ENCODE measurements at places on chromosomes 2 and 18. TPM values are rescaled to one million over a fixed set of nuclear protein-coding genes. Genes with fewer than 3 reads are reported as not detected.
A peak's percentile ranks its signal among the peaks of the same experiment; 100 is the strongest.

- H3K4me1 ChIP-seq = no peaks in the 10 kb centered on the region
- no peaks in the 10 kb centered on the region for H3K27me3 ChIP-seq
- no peak overlapping the region for H3K4me3 ChIP-seq
- H3K36me3 ChIP-seq = no peaks in the 10 kb centered on the region
- no peak for DNase-seq
Measured at GRCh38 chr2:66854298-66854697, 419.4 kb downstream of the MEIS1 start.

GRCh38 chr2:241849616-241850543 is 8.8 kb downstream of the PDCD1 start:
- H3K36me3 ChIP-seq = no peaks in the 10 kb centered on the region
- no peak for DNase-seq
- no peak overlapping the region for H3K27ac ChIP-seq

DNA sequence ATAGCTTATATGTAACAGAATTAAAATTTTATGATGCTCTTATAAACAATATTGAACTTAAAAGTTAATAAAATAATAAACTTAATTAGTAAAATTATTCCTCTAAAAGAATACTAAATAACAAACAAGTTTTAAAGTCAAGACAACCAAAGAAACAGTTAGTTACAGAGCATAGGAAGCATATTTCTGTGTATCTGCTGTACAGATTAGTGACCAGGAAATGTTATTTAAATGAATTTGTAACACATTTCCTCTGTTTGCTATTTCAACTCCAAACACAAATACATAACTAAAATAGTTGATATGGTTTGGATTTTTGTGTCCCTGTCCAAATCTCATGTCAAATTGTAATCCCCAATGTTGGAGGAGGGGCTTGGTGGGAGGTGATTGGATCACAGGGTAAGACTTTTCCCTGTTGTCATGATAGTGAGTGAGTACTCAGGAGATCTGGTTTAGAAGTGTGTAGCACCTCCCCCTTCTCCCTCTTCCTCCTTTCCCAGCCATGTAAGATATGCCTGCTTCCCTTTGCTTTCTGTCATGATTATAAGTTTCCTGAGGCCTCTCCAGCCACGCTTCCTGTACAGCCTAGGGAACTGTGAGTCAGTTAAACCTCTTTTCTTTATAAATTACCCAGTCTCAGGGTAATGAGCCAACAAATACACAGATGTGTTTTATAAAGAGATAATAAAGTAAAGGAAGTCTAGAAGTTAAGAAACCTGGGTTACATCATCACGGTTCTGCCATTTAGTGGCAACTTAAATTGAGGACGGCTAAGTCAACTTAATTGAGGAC is 51.8 kb downstream of the ROCK2 start:
- peaks cover 45% of the 10 kb centered on the region for H3K4me1 ChIP-seq
- no peak overlapping the region for H3K4me3 ChIP-seq
- no peak for DNase-seq
- no peaks in the 10 kb centered on the region for H3K36me3 ChIP-seq
- no peaks in the 10 kb centered on the region for H3K27me3 ChIP-seq

DNA sequence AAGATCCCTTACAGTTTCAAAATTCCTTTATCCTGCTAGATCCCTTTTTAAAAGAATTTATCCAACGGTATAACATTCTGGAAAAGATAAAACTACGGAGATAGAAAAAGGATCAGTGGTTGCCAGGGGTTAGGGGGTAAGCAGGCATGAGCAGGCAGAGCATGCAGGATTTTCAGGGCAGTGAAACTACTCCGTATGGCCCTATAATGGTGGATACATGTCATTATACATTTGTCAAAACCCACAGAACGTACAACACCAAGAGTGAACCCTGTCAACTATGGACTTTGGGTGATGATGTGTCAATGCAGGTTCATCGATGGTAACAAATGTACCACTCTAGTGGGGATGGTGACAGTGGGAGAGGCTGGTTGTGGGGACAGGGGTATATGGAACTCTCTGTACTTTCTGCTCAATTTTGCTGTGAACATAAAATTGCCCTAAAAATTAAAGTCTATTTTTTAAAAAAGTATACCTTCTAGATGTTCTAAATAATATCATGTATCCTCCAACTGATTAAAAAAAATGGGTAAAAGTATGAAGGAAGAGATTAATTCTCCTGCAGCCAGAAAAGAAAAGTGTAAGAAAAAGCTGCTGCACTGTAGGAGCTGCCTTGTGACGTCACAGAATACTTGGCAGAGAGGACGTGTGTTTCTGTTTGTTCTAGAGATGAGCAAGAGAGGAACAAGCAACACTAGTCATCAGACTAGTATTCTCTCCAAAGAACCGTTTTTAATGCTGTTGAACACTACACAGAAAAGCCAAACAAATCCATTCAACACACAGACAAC is 23.6 kb downstream of the ANKRD44 start:
- no peaks in the 10 kb centered on the region for H3K27me3 ChIP-seq
- peak; percentile 65 for DNase-seq
- no peak overlapping the region for H3K4me3 ChIP-seq
- no peaks in the 10 kb centered on the region for H3K4me1 ChIP-seq
- H3K36me3 ChIP-seq = no peaks in the 10 kb centered on the region

DNA sequence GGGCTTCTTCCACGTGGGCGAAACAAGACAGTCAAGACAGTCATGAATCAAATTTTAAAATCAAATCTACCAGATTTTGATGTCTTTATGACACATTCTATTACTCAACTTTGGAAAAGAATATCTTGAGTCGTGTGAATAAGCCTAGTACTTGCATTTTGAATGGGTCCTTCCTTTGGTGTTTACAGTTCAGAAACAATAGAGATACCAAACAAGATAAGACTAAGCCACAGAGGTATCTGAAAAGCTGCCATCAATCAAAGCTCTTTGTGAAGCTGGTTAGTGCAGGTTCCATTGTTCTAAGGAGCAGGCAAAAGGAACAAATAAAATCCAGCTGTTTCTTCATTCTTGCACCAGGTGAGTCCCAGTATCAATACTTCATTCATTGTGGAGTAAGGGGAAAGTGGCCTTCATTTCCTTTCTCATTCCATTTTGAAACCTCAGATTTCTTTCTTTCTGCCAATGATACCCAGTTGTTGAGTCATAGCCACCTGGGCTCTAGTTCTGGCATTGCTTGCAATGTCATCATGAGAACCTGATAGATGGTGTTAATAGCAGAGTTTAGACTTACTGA is 151.7 kb upstream of the L3MBTL4 start:
- no peak overlapping the region for H3K4me3 ChIP-seq
- H3K27me3 ChIP-seq = no peaks in the 10 kb centered on the region
- H3K4me1 ChIP-seq = no peaks in the 10 kb centered on the region
- H3K27ac ChIP-seq = no peak overlapping the region
- no peak for DNase-seq

GRCh38 chr2:197179744-197180498 is 130.7 kb downstream of the ANKRD44 start:
- H3K4me1 ChIP-seq = no peaks in the 10 kb centered on the region
- DNase-seq = no peak
- H3K27me3 ChIP-seq = no peaks in the 10 kb centered on the region
- no peak overlapping the region for H3K4me3 ChIP-seq
- no peaks in the 10 kb centered on the region for H3K36me3 ChIP-seq

GRCh38 chr2:108623616-108624015 is 89.3 kb downstream of the LIMS1 start:
- no peak overlapping the region for H3K27ac ChIP-seq
- peaks cover 15% of the 10 kb centered on the region for H3K4me1 ChIP-seq
- no peaks in the 10 kb centered on the region for H3K36me3 ChIP-seq
- H3K27me3 ChIP-seq = no peaks in the 10 kb centered on the region
- no peak overlapping the region for H3K4me3 ChIP-seq
- no peak for DNase-seq

DNA sequence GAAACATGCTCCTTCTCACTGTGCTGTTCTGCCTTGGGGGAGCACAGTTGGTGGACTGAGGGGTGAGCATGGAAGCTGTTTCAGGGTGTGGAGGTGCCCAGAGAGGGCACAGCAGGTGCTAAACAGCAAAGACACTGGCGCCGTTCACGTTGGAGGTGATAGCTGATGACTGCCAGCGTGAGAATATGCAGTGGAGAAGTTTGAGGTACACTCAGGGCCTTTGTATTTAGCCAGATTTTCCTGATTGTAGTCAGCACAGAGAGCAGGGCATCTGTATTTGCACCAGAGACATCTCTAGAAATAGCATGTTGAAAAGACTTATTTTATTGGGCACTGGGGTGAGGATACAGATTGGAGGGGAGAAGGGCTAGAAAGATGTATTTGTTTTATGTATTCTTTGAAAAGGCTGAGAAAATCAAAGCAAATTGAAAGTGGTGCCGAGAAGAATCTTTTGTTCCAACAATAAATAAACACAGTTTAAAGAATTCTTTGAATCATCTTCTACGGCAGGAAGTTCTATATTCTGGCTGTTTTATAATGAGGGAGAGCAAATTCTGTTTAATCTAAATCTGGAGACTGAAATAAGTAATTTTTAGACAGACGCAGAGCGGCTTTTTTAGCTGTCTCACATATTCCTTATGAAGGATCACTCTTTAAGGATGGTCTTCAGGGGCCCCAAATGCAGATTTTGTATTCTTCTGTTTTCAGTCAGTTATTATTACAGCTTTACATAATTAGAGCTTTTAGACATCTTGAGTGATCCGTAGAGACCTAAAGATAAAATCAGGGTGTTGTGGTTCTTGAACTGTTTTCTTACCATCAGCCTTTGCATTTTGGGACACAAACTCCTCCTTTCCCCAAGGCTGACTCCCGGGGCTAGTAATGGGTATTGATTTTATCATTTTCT is 7.1 kb downstream of the ZNF532 start:
- peak overlapping the region; percentile 17 for H3K27ac ChIP-seq
- H3K27me3 ChIP-seq = no peaks in the 10 kb centered on the region
- H3K36me3 ChIP-seq = no peaks in the 10 kb centered on the region
- H3K4me3 ChIP-seq = no peak overlapping the region
- H3K4me1 ChIP-seq = peaks cover 9% of the 10 kb centered on the region
- no peak for DNase-seq

DNA sequence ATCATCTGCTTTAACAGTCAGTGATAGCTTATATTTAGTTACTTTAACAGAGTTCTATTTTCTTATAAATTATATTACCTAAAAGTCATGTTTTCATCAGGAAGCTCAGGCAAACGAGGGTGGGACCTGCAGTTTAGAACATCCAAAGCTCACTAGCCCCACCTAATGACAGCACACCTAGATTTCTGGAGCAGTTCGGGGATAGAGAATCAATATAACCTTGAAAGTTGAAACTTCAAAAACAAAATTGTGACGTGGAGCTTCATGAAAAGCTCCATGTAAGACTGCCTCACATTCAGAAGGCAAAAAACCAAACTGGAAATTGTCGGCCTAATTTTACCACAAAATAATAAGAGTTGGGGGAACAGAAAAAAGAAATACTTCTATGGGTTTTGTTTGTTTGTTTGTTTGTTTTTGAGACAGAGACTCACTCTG is 185.9 kb upstream of the CCDC150 start:
- no peaks in the 10 kb centered on the region for H3K27me3 ChIP-seq
- DNase-seq = peak; percentile 31
- no peak overlapping the region for H3K4me3 ChIP-seq

- H3K4me1 ChIP-seq = no peaks in the 10 kb centered on the region
- H3K27me3 ChIP-seq = no peaks in the 10 kb centered on the region
- no peaks in the 10 kb centered on the region for H3K36me3 ChIP-seq
- H3K4me3 ChIP-seq = no peak overlapping the region
- DNase-seq = no peak
Measured at GRCh38 chr2:66730441-66730840, 295.5 kb downstream of the MEIS1 start.

DNA sequence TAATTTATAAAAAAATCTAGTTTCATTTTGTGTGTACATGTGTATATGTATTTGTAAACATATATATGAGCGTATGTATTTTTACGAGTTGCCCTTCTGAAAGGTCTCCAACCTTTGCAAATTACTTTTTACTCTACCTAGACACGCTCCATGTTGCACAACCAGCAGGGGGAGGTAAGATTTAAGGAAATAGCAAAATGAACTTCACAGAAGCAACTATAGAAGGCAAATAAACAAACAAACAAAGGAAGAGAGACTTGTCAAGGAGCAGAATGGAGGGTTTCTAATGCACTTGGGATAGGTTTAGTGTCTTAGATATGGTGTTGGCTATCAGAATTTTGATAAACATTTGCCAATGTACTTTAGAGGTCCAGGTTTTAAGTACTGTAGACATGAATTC is 820.5 kb upstream of the POU3F3 start:
- DNase-seq = no peak
- H3K27me3 ChIP-seq = no peaks in the 10 kb centered on the region
- no peaks in the 10 kb centered on the region for H3K4me1 ChIP-seq
- no peaks in the 10 kb centered on the region for H3K36me3 ChIP-seq
- H3K4me3 ChIP-seq = no peak overlapping the region

- DNase-seq = no peak
- no peaks in the 10 kb centered on the region for H3K4me1 ChIP-seq
- H3K36me3 ChIP-seq = no peaks in the 10 kb centered on the region
- H3K27me3 ChIP-seq = no peaks in the 10 kb centered on the region
- H3K27ac ChIP-seq = no peak overlapping the region
Measured at GRCh38 chr2:121501031-121501430, 29.6 kb upstream of the RNU4ATAC start.

DNA sequence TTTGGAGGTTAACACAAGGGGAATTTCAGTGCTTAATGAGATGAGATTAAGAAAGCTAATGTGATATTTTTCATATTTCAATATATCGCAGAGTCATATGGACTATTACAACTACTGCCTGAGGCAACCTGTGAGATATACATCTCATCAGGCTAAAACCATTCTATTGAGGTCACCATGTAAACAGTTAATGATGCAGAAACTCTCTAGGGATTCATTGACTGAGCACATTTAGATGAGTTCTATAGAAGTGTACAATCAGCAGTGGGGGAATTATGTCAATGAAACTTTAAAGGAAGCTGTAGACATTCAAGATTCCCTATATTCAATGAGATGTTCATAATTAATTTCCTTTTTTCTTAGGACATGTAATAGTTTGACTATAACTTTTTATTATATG is 687.4 kb upstream of the SYT4 start:
- H3K4me3 ChIP-seq = no peak overlapping the region
- no peaks in the 10 kb centered on the region for H3K4me1 ChIP-seq
- no peaks in the 10 kb centered on the region for H3K27me3 ChIP-seq
- H3K27ac ChIP-seq = no peak overlapping the region
- DNase-seq = no peak

- no peaks in the 10 kb centered on the region for H3K27me3 ChIP-seq
- no peaks in the 10 kb centered on the region for H3K4me1 ChIP-seq
- H3K27ac ChIP-seq = no peak overlapping the region
- no peak for DNase-seq
Measured at GRCh38 chr2:31051258-31052140, 86.7 kb downstream of the GALNT14 start.

GRCh38 chr2:195604706-195605105 is 52.3 kb upstream of the SLC39A10 start:
- H3K4me3 ChIP-seq = no peak overlapping the region
- no peak for DNase-seq
- no peaks in the 10 kb centered on the region for H3K4me1 ChIP-seq
- no peak overlapping the region for H3K27ac ChIP-seq

GRCh38 chr2:1321321-1321720 is 91.9 kb upstream of the TPO start:
- no peaks in the 10 kb centered on the region for H3K4me1 ChIP-seq
- H3K27ac ChIP-seq = no peak overlapping the region
- no peak overlapping the region for H3K4me3 ChIP-seq

Gene ACOXL
- not detected for total RNA-seq

Gene CDK5R2
- total RNA-seq = not detected

Gene LRATD1
- total RNA-seq = 87.6 TPM

Gene LRRFIP1
- total RNA-seq = 147 TPM

Gene FEV
- not detected for total RNA-seq

Gene APCDD1
- 10.8 TPM for total RNA-seq

Gene HRH4
- not detected for total RNA-seq
